ENCODE measurements at places on chromosomes 7 and 10.

DNA sequence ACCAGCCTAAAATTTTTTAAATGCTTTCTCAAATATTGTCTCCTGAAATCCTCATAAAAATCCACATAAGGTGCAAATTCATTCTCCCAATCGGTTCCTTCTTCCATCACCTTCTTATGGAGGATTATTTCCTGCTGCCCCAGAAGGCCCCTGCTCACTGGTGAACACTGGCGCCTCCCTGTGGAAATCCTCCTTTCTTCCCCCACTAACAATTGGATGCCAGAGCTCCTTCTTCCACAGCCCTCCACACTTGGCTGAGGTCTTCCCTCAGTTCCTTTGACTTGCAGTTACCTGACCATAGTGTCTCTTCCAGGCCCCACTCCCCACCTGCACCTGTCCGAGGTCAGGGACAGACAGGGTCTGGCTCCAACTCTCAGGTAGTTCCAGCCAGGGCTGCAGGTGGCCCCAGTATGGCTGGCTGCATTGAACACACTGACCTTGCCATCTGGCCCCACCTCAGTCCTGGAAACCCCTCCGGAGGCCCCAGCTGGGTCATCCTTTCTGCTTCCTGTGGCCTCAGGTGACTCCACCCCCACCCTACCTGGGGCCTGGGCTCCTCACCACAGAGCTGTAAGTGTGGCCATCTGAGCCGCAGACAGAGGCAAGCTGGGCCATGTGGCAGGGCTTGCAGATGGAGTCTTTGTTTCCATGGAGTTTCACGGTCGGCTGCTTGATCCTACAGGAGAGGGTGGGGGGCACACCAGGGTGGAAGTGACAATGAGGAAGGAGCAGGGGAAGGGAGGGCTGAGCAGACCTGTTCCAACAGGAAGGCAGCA lies 18.4 kb downstream of the SPOCK2 start:
- DNase-seq: no peak

DNA sequence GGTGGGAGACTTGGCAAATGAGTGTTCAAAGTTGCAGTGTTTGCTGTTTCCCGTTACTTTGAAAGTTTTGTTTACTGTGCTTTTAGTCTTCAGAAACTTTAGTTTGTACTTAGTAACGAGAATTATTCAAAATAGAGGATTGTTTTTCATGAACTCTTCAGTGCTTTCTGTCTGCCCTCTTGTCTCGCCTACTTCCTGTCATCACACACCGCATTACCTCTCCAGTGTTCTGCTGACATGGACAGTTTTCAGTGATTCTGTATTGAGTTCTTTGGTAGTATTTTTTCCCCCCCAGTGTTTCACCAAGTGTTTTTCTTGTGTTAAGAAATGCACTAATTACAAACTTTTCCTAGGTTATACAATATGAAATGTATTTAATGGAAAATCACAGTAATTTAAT lies 207.0 kb downstream of the MLLT10 start:
- DNase-seq: no peak

DNA sequence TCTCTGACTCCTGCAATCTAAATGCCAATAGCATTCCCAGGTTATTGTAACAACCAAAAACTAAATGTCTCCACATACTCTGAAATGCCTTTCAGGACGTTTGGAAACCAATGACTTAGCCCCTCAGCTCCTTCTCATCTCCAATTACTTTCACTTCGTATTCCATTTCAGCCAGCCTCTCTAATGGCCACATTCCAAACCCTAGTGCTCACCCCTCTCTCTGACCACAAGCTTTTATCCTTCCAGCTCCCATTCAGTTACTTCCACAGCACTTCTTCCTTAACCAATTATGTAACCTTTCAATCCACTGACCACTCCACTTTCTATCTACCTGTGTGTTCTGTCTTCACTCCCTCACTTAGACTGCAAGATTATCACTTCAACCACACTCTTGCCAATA lies 4.3 kb downstream of the NOC3L start:
- DNase-seq: no peak

GRCh38 chr7:154774303-154774969 lies 228.5 kb downstream of the PAXIP1 start:
- DNase-seq: no peak

DNA sequence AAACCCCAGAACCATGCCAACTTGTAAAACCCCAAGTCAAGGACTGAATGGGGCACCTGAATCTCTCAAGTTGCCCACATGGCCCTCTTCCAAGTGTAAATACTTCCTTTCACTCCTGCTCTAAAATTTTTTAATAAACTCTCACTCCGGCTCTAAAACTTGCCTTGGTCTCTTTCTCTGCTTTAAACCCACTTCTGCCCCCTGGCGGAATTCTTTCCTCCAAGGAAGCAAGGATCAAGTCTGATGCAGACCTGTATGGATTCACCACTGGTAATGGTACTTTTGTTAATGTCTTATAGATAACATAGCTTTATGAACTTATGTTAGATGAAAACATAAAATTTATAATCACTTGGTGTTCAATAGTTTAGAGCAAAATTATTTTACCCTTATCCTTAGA lies 33.8 kb downstream of the SLC16A9 start:
- DNase-seq: no peak

DNA sequence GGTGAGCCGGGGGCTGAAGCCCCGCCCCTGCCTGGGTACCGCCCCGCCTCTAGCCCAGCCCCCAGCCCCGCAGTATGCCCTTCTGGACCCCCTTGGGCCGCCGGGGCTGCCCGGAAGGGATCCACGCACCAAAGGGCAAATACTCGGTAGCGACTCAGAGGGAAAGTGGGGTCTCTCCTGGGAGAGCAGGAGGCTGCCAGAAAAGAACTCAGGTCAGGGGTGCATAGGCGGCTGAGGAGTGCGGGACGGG lies 796 bp downstream of the FBXL15 start:
- no peak for DNase-seq

DNA sequence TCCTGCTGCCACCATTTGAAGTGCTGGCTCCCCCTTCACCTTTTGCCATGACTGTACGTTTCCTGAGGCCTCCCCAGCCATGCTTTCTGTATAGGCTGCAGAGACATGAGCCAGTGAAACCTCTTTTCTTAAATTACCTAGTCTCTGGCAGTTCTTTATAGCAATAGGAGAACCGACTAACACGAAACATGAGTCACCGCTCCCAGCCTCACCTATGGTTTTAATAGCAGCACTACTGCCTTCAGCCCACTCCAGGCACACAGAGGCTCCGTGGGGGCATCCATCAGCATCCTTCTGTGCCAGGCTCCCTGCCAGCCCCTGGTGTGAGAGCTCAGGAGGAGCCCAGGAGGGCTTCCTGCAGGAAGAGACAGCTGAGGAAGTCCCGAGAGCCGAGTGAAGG lies 5.5 kb upstream of the ZNF316 start:
- DNase-seq: no peak

- no peak for DNase-seq
These were observed 258.6 kb downstream of the GLRX3 start for GRCh38 chr10:130394832-130395231.

- no peak for DNase-seq
These were observed 15.9 kb upstream of the FAM171A1 start for GRCh38 chr10:15387021-15387420.

DNA sequence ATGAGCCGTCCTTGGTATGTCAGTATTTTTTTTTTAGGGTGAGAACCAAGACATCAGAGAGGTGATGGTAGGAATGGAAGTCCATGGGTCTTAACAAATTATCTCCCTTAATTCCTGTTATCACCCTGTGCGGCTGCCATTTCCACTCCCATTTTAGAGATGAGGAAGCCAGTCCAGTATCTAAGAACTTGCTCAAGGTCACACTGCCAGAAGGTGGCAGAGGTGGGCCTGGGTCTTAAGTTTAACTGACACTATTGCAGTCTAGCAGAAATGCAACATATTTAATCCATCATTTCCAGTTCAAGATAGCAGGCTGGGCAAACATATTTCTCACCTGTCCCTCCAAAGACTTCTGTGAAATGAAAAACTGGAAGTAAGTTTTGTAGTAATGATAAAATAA lies 108.3 kb downstream of the GLI3 start:
- no peak for DNase-seq

DNA sequence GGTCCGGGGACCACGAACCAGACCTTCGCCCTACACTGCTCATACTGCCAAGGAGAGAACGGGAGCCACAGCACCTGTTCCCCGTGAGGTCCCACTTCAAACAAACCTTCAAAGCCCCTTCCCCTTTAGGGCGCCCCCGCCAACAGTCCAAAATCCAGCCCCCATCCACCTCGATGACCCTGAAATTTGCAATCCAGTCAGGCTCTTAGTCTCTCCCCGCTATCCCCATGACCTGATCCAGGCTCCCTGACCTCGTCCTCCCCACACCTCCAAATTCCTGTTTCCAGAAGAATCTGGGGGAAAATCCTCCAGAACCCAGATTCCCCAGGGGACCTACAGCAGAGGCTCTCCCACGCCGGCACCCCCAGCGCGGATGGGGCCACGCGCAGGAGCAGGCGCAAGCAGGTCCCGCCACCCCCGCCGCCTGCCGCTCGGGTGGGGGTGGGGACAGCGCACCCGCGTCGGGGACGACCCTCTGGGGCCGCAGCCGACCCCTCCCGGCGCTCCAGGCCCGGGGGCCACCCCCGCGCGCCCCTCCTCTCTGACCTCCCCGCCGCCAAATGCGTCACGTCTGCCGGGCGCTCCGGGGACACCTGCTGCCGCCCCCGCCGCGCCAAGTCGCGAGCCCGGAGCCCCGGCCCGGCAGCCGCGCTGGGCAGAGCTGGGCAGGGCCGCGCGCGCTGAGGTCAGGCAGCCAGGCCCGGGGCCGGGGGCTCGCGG lies 753 bp downstream of the CAMK2B start:
- no peak for DNase-seq

DNA sequence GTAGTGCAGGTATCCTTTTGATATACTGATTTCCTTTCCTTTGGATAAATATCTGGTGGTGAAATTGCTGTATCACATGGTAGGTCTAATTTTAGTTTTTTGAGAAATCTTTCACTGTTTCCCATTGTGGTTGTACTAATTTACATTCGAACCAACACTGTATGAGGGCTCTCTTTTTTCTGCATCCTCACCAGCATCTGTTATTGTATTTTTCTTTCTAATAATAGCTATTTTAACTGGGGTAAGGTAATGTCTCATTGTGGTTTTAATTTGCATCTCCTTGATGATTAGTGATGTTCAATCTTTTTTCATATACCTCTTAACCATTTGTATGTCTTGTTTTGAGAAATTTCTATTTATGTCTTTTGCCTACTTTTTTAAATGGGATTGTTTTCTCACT lies 335.4 kb upstream of the MTPN start:
- DNase-seq: no peak

GRCh38 chr10:72140850-72141249 lies 52.5 kb upstream of the SPOCK2 start:
- no peak for DNase-seq

- DNase-seq: no peak
These were observed 372.2 kb downstream of the DPP6 start for GRCh38 chr7:154424350-154424749.

DNA sequence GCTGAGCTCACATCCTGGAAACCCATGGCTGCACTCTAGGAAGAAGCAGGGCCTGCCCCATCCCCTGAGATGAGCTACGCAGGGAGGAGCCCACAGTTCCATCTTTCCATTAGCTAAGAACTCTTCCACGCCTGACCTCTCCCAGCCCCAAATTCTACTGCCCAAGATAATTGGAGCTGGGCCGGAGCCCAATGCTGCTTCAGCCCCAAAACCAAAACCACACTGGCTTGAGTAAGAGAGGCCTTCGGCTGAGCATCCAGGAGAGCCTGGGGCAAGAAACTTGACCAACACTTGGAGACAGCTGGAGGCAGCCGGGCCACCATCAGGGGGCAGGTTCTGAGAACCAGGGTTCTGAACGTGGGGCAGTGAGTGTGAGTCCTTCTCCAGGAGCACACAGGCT lies 116.1 kb upstream of the ZMIZ1 start:
- DNase-seq: no peak

DNA sequence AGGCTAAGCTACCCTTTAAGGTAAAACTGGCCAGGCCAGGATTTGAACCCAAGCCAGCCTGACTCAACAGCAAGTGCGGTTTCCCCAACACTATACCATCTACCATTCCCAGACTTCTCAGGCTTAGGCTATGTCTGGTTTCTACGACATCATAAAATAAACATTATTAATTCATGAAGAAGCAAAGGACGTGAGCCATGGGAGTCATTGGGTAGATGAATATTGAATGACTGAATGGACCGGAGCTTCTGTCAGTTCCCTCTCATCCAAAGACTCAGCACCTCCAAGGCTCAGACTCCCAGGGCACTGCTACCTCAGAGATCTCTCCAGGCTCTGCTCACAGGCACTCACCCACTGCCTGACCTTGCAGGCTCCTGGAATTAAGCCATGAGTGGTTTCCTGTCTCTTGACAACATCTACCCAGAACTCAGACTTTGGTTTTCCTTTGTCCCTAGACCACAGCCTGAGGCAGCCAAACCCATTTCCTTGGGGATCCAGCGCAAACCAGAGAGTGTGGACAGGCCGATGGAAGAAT lies 64.6 kb upstream of the STEAP1B start:
- DNase-seq: no peak

DNA sequence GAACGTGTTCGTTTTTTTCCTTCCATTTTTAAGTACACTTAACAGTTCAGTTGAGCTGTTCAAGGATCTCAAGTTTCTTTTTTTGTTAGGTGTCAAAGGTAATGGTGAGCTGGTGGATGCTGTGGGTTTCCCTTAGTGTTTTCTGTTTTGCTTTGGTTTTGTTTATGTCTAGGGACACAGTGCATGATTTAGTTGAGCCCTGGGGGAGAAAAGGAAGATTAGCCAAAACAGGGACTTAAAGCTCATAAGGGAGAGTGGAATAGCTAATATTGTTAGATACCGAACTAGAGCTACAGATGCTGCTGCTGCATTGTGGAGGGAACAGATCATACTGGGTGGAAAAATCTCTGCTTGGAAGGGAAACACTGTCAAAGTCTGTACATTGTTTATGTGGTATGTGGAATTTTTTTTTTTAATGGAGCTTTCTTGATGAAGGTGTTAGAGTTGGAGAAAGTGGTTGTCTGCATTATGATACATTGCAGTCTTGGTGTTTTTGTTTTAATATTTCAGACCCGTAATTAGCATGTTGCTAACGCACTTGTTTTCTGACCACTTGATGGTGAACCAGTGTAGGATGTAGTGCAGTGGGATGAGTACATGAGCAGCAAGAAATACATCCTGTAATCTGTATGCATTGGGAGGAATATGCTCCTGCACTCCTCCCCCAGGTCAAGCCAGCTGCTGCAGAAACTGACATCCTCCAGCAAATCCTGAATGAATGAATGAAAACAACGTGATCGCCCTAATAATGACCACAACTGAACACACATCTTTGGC lies 2.1 kb downstream of the GLCCI1 start:
- no peak for DNase-seq

DNA sequence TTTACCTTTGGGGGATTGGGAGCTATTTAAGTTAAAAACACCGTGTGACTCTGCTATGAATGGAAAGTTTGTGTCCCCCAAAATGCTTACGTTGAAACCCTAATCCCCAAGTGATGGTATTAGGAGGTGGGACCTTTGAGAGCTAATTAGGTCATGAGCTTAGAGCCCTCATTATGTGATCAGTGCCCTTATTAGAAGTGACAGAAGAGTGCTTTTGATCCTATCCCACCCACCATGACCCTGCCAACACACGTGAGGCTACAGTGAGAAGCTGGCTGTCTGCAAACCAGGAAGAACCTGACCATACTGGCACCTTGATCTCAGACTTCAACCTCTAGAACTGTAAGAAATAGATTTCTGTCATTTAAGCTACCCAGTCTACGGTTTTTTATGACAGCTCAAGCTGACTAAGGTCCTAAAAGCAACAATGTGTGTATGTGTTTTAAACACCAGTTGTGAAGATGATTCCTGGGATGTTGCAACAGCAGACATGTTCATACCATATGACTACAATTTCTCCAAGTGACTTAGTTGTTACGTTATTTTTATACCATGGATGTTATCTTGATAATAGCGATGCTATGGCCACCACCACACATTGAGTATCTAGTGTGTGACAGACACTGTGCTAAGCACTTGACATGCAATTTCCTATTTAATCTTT lies 124.4 kb downstream of the PIP4K2A start:
- DNase-seq: no peak
